ENCODE measurements at places on chromosomes 11 and 22.

DNA sequence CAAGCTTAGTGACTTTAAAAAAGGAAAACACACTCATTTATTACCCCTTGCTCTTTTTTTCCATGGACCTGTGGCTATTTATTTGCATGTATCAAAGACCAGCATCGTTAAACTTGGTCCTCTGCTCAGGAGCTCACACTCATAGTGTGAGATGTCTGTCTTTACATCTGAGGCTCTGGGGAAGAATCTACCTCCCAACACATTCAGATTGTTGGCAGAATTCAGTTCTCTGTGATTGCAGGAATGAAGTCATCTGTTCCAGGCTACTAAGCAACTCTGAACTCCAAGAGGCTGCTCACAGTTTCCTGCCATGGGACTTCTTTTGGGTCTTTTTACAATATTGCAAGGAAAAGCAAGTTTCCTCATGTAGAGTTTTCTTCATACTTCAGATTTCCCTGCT is 138.8 kb downstream of the LRRC4C start:
- no peak for DNase-seq

- DNase-seq, result no peak
These were observed 34.0 kb downstream of the HIPK3 start for GRCh38 chr11:33291004-33291777.

DNA sequence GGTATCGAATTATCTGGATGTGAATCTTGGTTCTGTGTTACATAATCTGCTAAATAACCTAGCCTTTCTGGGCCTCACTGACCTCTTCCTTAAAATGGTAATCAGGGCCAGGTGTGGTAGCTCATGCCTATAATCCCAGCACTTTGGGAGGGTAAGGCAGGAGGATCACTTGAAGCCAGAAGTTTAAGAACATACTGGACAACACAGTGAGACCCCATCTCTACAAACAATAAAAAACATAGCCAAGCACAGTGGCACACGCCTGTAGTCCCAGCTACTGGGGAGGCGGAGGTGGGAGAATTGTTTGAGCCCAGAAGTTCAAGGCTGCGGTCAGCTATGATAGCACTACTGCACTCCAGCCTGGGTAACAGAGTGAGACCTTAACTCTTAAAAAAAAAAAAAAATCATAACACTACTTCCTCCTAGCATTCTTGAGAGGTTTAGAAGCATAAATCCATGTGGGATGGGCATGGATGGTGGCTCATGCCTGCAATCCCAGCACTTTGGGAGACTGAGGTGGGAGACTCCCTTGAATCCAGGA is 72.5 kb downstream of the C11orf65 start:
- DNase-seq, result no peak

- no peak for DNase-seq
These were observed 3.9 kb downstream of the CDPF1 start for GRCh38 chr22:46246178-46246577.

DNA sequence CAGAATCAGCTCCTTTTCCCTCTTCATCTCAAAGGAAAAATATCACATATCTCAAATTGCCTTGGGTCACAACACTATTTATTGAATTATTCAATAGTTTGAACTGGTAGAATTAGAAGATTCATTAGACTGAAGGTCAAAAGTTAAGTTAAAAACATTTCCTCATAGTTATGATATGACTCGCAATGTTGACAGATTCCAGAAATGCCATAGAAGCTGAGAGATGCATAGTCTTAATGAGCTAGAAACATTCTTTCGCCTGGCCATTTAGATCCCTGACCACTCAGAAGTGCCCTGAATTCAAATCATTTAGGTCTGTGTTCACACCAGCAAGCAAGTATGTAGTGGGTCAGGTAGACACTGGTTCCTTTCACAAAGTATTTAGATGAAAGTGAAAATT is 44.4 kb downstream of the FAT3 start:
- DNase-seq, result no peak

DNA sequence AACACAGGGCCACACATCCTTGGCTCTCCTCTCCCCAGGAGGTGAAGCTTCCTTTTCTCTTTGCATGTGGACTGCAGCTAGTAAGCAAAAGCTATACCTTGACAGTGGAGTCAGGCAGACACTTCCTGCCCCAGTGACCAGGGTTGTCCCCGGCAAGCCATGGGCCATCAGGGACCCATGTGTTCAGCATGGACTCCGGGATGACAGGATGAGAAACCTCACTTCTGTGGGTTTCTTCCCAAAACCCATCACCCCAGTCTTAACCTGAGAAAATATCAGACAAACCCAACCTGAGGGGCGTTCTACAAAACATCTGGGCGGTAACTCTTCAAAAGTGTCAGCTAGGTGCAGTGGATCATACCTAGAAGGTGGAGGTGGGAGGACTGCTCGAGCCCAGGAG is 40.2 kb downstream of the GNB1L start:
- DNase-seq, result no peak

- DNase-seq, result no peak
These were observed 63.1 kb upstream of the YWHAH start for GRCh38 chr22:31881200-31881599.

GRCh38 chr11:17384002-17384511 is 4.4 kb downstream of the KCNJ11 start:
- DNase-seq, result peak; percentile 77

DNA sequence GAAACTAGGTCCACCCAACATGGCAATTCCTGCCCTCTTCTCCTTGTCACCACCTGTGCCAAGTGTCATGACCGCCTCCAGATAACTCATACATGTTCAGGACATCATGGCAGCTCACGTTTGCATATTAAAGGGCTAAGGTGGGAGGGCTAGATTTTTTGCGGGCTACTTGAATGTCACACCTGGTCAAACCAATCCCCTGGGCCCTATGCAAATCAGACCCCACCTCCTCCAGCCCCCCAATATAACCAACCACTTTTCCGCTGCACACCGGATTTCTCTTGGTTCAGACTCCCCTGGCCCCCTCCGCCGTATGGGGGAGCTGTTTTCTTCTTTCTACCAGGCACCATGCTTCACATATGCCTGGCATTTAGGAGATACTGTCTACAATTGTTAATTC is 12.6 kb downstream of the UPB1 start:
- DNase-seq, result no peak

DNA sequence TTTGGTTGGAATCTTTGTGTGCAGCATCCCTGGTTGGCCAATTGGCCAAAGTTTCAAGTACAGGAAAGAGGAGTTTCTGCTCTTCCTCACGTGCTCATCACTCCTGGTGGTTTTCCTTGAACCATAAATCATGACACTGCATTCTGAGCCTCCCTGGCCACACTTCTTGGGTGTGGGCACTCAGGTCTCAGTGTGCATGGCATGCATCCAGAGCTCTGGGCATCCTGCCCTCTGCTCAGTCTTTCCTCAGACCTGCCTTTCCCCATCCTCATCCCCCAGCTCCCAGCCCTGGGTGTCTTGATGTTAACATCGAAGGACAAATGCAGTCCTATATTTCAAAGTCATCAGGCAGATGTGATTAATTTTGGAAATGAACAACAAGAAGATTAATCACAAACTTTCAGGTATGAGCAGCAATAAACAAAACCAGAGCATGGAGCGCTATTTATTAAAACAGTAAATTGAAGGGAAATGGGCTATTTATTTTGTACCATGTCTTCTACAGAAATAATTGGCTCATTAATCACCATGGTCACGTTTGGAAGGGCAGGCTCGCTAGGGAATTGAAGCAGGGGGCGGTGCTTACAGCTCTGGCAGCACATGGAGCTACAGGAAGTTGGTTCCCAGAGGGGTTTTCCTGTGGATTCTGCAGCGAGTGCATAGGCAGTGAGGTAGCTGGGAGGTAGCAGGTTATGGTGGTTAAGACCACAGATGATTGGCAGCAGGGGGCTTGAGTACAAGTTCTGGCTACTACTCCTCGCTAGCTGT is 89.6 kb downstream of the CSNK2A3 start:
- no peak for DNase-seq

GRCh38 chr22:25352294-25352680 is 132.8 kb downstream of the CRYBB2 start:
- no peak for DNase-seq

Data from activated CD4-positive, CD25-positive, alpha-beta regulatory T cell treated with anti-CD3 and anti-CD28 coated beads, Interleukin-2, amount 50 U/mL, for 72 hours (primary cell).